ENCODE measurements at places on chromosomes 13 and 19. TPM values are rescaled to one million over a fixed set of nuclear protein-coding genes. Genes with fewer than 3 reads are reported as not detected.

DNA sequence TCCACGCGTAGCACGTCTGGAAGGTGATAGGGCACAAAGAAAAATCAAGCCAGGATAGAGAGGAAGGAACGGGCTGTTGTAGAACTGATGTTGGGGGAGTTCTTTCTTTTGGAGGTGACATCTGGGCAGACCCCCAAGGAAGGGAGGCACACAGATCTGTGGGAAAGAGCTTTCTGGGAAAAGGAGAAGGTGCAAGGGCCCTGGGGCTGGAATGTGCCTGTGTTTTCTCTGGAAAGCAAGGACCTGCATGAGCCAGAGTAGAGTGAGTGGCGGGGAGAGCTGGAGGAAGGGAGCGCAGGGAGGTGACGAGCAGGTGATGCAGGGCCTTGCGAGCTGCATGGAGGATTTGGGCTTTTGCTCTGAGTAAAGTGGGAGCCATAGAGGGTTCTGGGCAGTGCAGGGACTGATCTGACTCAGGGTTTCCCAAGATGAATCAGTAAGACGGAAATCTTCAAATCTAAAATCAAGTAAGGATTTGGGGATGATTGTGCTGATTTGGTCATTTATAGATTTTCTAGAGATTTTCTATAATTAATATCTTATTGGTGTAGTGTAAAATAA, 30.8 kb downstream of the SMARCA4 start:
- no peaks in the 10 kb centered on the region for H3K4me1 ChIP-seq
- peaks cover 13% of the 10 kb centered on the region for H3K36me3 ChIP-seq
- no peaks in the 10 kb centered on the region for H3K27me3 ChIP-seq
- no peak overlapping the region for H3K4me3 ChIP-seq
- DNase-seq, result no peak
- H3K27ac ChIP-seq, result no peak overlapping the region

GRCh38 chr19:47618771-47619170, 9.8 kb downstream of the BICRA start:
- H3K27ac ChIP-seq, result peak overlapping the region; percentile 50
- peaks cover 35% of the 10 kb centered on the region for H3K4me1 ChIP-seq
- no peaks in the 10 kb centered on the region for H3K27me3 ChIP-seq
- no peak overlapping the region for H3K4me3 ChIP-seq

- DNase-seq, result no peak
- no peak overlapping the region for H3K27ac ChIP-seq
- H3K27me3 ChIP-seq, result no peaks in the 10 kb centered on the region
- H3K4me3 ChIP-seq, result no peak overlapping the region
Measured at GRCh38 chr19:1970003-1970805, 29.2 kb downstream of the CSNK1G2 start.

DNA sequence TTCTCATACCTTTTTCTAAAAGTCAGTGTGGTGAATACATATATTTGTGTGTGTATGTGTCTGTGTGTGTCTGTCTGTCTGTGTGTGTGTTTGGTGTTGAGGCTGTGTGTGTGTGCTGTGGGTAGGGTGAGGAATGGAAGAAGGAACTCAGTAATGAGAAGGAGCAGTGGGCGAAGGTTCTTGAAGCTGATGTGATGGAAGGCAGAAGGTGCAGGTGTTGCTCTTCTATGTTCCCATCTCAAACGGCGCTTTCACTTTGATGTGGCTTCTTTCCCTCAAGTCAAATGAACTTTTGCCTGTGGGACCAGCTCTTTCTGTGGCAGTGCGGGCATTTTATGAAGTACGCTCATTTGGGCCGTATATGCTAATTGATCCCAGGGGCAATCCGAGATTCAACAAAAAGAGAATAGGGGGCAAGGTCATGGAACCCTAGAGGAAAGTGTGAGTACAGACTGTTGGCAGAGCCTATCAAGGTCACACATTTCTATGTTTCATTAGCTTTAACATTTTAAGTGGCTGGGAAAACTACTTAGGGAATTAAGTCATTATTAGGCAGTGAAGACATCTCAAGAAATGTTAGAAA, 15.2 kb downstream of the BIVM start:
- peak overlapping the region; percentile 10 for H3K27ac ChIP-seq
- no peak overlapping the region for H3K4me3 ChIP-seq
- H3K36me3 ChIP-seq, result peaks cover 21% of the 10 kb centered on the region
- H3K27me3 ChIP-seq, result no peaks in the 10 kb centered on the region

DNA sequence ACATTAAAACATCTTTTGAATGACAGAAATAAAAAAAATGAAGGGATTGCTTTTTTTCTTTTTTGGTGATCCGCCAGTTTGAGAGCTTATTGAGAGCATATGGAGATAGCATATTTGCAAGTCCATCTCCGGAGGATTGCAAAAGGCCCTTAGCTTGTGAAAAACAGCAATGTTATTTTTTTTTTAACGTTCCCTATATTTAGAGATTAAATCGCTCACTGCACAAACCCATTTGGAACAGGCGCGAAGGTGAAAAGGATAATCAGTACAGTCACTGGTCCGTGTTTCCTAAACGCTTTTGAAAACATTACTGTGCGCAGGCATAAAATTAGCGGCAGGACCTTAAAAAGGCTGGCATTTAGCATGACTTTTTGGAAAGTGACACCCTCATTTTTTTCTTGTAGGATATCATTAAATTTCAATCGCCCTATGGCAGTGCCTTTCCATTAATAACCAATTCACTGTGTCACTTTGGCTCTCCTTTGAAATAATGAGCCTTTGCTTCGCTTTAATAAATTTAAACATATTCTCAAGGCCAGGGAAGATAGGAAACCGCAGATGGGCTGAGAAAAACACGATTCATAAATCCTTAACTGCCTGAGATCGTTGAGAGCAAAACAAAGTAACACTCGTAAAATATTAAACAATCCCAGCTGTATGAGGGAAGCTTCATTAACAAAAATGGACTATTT, 342.2 kb downstream of the DACH1 start:
- DNase-seq, result no peak
- H3K36me3 ChIP-seq, result no peaks in the 10 kb centered on the region
- H3K4me1 ChIP-seq, result peaks cover 4% of the 10 kb centered on the region

Gene KLK4
- total RNA-seq, result not detected

Gene JUNB
- total RNA-seq, result 9.6 TPM

Gene TGFBR3L
- 0.44 TPM for total RNA-seq

GRCh38 chr19:54186934-54187381, 2.4 kb downstream of the MBOAT7 start:
- peak overlapping the region; percentile 93 for H3K4me3 ChIP-seq
- peaks cover 3% of the 10 kb centered on the region for H3K36me3 ChIP-seq
- DNase-seq, result no peak
- H3K4me1 ChIP-seq, result peaks cover 24% of the 10 kb centered on the region
- H3K27me3 ChIP-seq, result no peaks in the 10 kb centered on the region

Gene TNFSF9
- 1.4 TPM for total RNA-seq

DNA sequence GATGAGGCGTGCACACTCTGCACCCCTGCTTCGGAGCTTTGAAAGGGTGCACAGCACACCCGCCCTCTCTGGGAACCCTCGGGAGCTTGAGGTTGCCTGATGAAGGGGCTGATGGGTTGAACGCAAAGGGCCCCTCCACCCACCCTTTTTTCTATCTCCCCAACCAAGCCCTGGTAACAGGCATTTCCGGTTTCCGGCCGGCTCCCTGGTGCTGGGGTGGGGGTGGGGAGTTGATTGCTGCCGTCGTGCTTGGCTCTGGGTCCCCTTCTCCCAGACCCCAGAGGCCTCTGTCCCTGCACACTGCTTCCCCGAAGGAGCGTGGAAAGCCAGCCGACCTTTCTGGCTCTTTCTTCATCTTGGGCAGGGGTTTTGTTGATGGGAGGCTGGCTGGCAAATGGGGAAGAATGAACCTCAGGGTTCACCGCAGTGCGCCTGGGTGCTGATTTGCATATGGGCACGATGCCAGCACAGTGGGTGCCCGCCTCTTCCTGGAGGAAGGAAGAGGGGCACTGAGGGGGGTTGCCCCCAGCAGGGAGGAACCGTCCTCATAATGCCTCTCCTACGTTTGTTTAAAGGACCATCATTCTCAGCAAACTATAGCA, 29.1 kb downstream of the VAV1 start:
- no peak for DNase-seq
- H3K27me3 ChIP-seq, result peaks cover 13% of the 10 kb centered on the region
- H3K4me3 ChIP-seq, result no peak overlapping the region
- H3K27ac ChIP-seq, result no peak overlapping the region

- no peak for DNase-seq
- no peaks in the 10 kb centered on the region for H3K27me3 ChIP-seq
- no peak overlapping the region for H3K4me3 ChIP-seq
- peaks cover 8% of the 10 kb centered on the region for H3K4me1 ChIP-seq
- no peak overlapping the region for H3K27ac ChIP-seq
- peaks cover 7% of the 10 kb centered on the region for H3K36me3 ChIP-seq
Measured at GRCh38 chr13:20729633-20730585, 26.4 kb downstream of the IL17D start.
